Urinary bladder (tissue), 4 donors: ENCODE measurements at places on chromosomes 16 and 17. TPM values are rescaled to one million over a fixed set of nuclear protein-coding genes. Genes with fewer than 3 reads are reported as not detected.

- DNase-seq, result no peak
Measured at GRCh38 chr16:20397468-20398074, 7.0 kb downstream of the PDILT start.

GRCh38 chr16:66091471-66091891 lies 275.0 kb upstream of the CDH5 start:
- no peak for DNase-seq

DNA sequence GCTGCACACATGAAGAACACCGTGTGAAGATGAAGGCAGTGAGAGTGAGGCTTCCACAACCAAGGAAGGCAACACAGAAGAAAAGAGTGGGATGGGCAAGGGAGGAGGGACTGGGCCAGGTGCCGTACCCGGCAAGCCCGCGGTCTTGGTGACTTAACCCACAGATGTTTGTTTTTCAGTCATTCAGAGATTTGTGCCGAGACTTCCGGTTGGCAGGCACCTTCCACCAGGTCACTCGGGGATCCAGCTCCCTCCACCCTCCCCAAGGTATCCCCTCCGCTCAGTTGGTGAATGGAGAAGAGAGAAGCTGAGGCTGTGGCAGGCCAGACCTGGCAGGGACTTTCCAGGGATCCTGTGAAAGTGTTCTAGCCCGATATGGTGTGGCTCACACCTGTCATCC lies 4.9 kb upstream of the KREMEN2 start:
- DNase-seq, result no peak

DNA sequence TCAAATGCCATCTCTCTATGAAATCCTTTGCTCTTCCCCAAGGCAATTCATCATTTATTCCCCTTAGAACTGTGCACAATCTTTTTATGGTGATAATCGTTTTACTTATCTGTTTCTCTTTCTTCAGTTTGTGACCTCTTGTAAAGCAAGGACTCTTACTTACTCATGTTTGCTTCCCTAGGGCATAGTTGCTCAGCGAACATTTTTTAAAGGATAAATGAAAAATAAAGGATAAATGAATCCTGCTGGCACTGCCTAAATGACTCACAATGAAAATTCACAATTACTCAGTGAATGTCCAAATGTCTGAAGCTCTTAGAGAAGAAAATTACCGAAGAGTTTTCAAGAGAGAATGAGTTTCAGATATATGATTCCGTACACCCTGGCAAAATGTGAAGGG lies 671.7 kb downstream of the CDH11 start:
- no peak for DNase-seq

DNA sequence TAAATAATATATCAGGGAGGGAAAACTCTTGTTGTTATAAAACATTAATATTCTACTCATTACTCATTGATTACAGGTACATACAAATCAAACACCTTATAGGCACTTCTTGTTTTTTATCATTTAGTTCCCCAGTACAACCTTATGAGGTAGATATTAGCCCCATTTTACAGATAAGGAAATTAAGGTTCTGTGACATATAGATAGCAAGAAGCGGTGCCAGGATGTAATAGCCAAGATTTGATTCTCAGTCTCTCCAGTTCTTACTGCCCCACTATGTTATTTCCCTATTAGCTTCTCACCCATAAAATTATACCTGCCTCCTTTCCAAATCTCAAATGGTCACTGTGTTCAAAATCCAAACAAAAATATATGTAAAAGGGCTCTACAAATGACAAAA lies 36.9 kb downstream of the CMTM3 start:
- no peak for DNase-seq

DNA sequence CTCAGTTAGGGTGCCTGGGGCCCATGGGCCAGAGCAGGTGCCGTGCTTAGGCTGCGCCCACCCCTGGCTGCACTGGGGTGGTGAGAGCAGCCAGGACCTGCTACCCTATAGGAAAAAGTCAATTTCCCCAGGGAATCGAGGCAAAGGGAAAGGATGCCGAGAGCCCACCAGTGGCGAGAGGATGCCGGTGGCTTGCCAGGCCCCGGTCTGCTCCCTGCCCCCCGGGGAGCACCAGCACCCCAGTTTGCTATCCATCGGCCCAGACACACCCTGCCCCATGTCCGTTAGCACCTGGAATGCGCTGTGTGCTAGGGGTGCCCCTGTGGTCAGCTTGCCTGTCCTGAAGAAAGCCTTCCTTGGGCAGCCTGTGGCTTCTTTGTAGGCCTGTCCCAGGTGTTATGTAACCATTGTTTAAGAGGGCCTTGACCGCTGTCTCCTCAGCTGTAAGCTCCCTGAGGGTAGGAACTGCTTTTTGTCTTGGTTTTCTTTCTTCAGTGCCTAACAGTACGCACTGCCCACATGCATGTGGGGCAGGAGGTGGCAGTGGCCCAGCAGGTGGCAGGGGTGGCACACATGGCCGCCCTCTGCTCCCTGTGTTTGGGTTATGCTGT lies 40.8 kb downstream of the NT5M start:
- no peak for DNase-seq

DNA sequence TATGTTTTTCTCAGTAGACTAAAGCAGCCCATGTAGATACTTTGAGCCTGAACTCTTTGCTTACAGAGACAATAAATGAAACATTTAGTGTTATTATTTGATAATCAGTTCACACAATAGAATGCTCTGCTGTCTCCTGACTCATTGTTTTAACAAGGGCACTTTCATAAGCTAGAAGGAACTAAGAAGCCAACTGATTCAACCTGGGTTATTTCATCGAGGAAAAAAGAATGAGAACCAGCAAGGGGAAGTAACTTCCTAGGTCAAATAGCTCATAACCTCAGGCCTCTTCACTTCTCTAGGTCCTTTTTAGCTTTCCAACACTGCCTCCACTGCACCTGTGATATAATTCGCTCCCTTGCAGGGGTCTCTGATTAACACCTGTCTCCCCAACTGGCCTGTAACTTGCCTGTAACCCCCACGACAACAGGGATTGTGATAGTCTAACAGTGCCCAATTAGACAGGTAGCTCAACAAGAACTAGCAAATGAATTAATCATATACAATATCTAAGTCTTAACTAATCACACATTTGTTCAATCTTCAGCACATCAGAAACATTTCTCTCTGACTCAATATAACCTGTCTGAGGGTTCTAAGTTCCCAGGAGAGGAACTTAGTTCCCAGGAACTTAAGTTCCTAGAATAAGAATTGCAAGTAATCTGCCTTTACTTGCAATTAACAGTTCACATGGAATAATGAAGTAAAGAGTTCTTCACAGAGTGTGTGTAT lies 34.8 kb downstream of the RFFL start:
- DNase-seq, result no peak

GRCh38 chr17:49434821-49435670 lies 20.4 kb upstream of the PHB1 start:
- no peak for DNase-seq

DNA sequence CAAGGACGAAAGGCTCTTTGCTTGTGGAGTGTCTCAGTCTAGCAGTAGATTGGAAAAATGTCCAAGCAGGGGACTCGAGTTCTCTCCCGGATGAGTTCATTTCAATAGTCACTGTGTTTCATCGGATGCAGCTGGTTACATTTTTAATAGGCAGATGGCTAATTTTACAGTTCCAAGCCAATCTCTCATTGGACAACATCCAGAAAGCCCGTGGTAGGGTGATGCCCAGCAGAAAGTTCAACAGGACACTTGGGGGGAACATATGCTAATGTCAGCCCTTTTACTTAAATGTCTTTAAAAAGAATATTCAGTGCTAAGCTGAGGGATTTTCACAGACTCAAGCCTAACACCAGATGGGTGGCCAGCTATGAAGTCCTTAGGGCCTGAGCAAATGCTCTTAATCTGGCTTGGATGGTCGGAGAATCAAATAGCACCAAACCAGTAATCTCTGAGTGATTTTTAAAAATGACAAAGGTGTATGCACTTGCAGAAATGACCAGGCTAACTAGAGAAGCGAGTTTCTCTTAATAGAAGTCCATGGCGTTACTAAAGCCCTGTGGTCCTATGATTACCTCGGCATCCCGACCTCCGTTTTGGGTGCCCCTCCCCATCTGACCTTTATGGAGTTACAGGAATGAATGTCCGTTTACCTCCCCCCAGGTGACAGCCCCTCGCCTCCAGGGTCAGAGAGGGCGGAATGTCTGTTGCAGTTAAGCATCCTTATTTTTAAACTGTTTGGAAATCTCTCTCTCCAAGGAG lies 289.2 kb upstream of the SALL1 start:
- DNase-seq, result no peak

DNA sequence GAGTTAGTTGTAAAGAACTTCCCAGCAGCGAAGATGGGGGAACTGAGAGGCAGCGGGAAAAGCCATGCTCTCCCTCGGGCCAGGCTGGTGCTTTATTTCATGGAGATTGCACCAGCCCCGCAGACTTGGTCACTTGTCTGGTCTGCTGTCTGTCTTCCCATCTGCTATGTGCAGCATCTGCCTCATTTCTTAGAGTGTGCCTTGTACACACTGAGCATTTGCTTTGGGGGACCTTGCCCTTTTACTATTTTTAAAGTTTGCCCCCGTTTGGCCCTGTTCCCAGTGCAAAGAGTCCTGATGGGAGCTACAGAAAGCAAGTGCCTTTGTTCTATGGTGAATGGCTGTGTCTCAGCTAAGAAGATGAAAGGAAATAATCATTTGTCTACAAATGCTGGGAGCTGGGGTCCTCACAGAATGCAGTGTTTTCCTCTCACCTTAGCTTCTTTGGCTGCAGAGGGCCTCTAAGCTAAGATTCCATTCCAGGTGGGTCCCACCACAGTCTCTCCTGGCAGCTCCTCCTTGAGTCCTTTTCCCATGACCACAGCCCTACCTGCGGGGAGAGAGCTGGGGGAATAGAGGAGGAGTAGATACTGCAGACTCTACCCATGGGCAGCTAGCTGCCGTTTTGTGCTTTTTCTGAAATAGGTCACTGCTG lies 25.1 kb upstream of the CNOT1 start:
- DNase-seq, result no peak

GRCh38 chr17:55466671-55467070 lies 44.6 kb downstream of the SMIM36 start:
- DNase-seq, result no peak

- DNase-seq, result no peak
Measured at GRCh38 chr17:79071161-79071740, 3.4 kb upstream of the ENGASE start.

- no peak for DNase-seq
Measured at GRCh38 chr17:43588664-43589435, 42.7 kb upstream of the ETV4 start.

DNA sequence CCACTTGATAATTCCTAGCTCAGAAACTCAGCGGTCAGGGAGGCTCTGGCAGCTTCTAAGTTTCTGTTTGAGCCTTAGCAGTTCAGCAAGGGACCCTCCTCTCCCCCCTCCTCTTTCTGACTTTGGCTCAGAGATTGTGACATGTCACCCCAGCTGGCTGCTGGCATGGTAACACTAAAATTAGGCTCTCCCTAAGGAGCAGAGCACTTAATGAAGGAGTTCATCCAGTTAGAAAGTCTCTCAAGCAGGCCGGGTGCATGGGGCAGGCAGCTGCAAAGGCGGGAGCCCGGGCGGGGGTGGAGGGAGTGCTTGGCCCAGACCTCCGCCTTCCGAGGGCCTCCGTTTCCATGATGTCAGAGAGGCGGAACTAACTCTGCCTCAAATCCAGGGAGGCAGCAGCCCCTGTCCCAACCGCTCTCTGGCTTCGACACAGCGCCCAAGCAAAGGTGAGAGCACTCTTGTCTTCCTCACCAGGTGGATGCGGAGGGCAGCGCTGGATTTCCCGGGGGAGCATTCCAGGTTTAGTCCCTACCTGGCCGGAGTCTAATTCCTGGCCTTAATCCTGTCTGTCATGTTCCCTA lies 128.0 kb upstream of the PLCG2 start:
- no peak for DNase-seq

DNA sequence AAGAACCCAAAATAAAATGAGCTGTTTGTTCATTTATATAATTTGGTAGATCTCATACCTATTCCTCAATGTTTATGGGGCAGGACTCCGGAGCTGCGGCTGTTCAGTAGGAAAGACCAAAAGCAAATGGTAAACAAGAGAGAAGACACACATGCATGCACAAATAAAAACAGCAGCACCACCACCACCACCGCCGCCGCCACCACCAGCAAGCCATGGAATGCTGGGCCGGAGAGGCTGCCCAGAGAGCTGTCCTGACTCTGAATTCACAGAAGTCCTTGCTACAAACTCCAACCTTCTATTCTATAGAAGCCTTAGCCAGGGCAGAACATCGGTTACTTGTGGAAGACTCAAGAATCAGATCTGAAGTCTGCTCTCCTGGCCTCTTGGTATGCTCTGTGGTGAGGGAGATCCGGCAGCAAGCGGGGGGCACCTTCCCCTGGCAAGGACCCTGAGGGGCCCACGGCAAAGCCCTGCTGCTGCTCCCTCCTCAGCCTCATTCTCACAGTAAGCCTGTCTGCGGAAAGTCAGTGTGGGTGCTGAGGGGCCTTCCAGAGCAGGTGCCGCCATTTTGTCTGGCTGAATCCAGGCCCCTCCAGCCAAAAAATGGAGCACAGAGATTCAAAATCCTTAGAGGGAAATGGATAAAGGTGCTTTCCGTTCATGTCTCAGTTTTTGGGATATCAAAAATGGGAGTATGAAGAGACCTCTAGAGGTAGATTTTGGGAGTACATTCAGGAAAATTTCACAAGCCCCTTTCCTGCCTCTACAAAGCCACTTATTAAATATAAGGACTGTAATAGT lies 6.4 kb upstream of the FOXJ1 start:
- no peak for DNase-seq

DNA sequence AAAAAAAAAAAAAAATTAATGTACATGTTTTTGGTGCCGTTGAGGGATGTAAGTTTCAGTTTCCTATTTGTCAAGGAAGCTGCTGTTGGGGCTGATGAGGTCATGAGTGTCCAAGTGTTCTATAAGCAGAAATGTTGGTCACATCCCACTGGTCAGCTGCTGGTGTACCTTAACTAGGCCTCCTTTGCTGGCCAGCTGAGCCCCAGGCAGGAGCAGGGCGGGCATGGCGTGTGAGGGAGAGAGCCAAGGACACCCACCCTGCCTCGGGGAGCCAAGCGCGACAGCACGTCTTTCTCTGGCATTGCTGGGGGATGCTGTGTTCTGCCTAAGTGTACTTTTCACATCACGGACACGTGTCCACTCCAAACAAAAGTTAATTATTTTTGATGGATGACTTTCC lies 108.1 kb upstream of the CDC42EP4 start:
- DNase-seq, result no peak

- no peak for DNase-seq
Measured at GRCh38 chr17:49741009-49741691, 22.8 kb downstream of the FAM117A start.

DNA sequence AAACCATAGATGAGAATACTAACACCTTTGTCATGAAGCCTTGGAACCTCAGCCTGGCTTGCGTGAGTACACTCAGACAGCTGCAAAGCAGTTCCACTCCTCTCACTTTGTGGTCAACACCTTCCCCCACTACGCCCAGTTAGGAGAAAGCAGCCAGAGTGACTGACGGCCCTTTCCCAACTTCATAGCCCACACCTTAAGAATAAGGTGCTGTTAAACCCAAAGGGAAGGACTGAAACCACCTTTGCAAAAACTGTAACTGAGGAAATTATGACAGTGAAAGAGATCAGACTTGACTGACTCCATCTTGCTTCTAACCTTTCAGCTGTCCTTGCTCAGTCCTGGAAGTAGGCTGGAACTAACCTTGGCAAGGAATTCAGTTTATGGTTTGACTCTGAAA lies 13.7 kb downstream of the N4BP1 start:
- no peak for DNase-seq

- DNase-seq, result no peak
Measured at GRCh38 chr16:19785512-19786130, 67.5 kb downstream of the IQCK start.

FOXF1 gene
- 83.3 TPM for polyA plus RNA-seq

TMC7 gene
- 3.4 TPM for polyA plus RNA-seq

NACA2 gene
- polyA plus RNA-seq, result not detected

EFNB3 gene
- 0.86 TPM for polyA plus RNA-seq

TRIM72 gene
- 0.05 TPM for polyA plus RNA-seq

OTOA gene
- polyA plus RNA-seq, result 0.05 TPM

TBX21 gene
- 0.25 TPM for polyA plus RNA-seq

ADAP2 gene
- 6.7 TPM for polyA plus RNA-seq

NR1D1 gene
- polyA plus RNA-seq, result 18.1 TPM
